ENCODE measurements at places on chromosomes 4 and X. TPM values are rescaled to one million over a fixed set of nuclear protein-coding genes. Genes with fewer than 3 reads are reported as not detected.

SFRP2 gene
- not detected for total RNA-seq

CAPN6 gene
- under 0.01 TPM for total RNA-seq

IBSP gene
- not detected for total RNA-seq

NXF2 gene
- not detected for total RNA-seq

PNMA5 gene
- not detected for total RNA-seq

FOXP3 gene
- not detected for total RNA-seq

TRAM1L1 gene
- 4.6 TPM for total RNA-seq

FHIP1A gene
- total RNA-seq: 1.4 TPM

MSX1 gene
- 18.1 TPM for total RNA-seq

GLRA2 gene
- total RNA-seq: not detected

KIT gene
- 0.89 TPM for total RNA-seq

PPP2R2C gene
- total RNA-seq: 1.4 TPM

TRIM60 gene
- not detected for total RNA-seq

ADAMTS3 gene
- 3.6 TPM for total RNA-seq

BTC gene
- 0.25 TPM for total RNA-seq

ODAPH gene
- total RNA-seq: not detected

COL4A6 gene
- 3.8 TPM for total RNA-seq

SPATA4 gene
- 0.37 TPM for total RNA-seq

CYBB gene
- total RNA-seq: not detected

GRIA2 gene
- under 0.01 TPM for total RNA-seq

AADAT gene
- total RNA-seq: 4.6 TPM

TMEM31 gene
- not detected for total RNA-seq

SRPX gene
- total RNA-seq: 154 TPM
